ENCODE measurements at places on chromosomes 16 and 17. TPM values are rescaled to one million over a fixed set of nuclear protein-coding genes. Genes with fewer than 3 reads are reported as not detected.

DNA sequence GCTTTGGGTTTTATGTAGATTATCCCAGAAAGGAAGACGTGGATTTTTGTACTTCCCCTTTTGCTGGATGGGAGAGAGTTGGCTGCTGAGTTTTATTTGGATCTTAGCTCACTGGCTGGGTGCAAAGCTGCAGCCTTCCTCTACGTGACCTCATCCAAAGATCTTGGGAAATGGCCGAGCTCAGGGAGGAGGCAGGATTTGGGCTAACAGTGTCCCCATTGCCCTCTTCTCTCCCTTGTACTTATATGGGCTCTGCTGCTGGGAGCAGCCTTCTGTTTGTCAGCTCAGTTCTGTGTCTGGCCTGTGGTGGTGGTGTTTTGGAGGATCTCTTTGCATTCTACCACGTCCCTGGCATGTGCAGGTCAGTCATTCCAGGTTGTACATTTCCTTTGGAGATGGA, 2.0 kb downstream of the AOC3 start:
- no peak for DNase-seq

- DNase-seq, result no peak
These were observed 536.5 kb upstream of the CDH11 start for GRCh38 chr16:65658349-65658748.

- no peak for DNase-seq
These were observed 44.9 kb downstream of the TTC19 start for GRCh38 chr17:16044487-16044886.

DNA sequence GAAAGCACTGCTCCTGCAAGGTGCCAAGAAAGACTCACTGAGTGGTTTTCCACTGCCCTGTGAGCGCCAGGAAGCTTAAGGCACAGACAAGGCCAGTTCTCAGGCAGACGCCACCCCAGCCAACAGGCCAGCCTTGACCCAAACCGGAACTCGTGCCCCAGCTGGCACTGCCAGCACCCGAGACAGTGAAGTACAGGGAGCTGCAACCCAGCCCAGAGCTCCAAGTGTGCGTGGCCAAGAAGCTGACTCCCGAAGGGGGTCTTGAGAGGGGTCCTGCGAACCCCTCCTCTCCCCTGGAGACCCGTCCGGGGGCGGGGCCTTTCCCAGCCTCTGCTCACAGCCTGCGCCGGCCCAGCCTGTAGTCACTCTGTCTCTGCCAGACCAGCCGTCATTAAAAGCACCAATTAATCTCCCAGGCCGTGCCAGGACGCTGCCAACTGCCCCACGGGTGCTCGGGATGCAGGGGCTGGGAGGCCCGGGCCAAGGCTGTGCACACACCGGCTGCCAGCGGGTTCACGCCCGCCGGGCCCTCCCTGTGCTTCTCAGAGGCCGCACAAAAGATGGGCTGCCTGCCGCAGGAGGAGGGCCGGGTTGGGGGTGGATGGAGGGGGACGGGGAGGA, 4.4 kb upstream of the SOX8 start:
- no peak for DNase-seq

Gene KRT33A
- total RNA-seq, result not detected

DNA sequence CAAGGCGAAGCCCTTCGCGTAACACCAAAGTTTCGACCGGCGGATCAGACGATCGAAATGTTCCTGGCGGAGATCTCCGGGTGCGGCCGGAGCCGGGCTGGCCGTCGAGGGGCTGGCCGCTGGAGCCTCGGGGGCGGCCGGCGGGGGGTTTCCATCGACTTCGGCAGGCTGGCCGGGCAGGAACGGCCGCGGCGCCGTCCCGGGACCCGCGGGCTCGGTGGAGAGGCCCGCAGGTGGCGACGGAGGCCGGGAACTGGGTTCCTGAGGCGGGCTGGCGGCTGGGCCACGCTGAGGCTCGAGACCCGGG, 1.1 kb downstream of the EPOP start:
- no peak for DNase-seq

DNA sequence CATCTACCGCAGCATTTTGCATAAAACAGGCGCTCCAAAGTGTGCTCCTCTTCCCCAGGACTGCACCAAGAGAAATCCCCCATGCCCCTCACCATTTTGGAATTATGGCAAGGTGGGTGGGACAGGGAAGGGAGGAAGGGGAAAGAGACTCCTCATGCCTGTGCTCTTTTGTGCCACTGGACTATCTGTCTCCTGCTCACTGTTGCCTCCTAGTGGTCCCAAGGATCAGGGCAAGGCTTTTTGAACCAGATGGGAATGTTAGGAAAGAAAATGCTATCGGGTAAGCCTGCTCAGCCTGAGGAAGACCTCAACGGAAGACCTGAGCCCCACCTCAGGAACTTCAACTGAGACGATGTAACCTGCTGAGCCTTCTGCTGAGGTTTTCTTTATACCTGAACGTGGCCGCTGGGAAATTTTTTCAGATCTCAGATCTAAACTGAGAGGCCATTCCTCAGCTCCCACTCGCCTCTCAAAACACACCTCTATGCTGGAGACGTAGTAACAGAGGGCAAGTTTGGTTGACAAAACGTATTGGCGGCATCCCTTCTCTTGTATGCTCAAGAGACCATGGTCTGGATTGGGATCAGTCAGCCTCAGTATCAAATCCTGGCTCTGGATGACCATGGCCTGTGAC, 58.3 kb downstream of the SPACA3 start:
- peak; percentile 58 for DNase-seq

DNA sequence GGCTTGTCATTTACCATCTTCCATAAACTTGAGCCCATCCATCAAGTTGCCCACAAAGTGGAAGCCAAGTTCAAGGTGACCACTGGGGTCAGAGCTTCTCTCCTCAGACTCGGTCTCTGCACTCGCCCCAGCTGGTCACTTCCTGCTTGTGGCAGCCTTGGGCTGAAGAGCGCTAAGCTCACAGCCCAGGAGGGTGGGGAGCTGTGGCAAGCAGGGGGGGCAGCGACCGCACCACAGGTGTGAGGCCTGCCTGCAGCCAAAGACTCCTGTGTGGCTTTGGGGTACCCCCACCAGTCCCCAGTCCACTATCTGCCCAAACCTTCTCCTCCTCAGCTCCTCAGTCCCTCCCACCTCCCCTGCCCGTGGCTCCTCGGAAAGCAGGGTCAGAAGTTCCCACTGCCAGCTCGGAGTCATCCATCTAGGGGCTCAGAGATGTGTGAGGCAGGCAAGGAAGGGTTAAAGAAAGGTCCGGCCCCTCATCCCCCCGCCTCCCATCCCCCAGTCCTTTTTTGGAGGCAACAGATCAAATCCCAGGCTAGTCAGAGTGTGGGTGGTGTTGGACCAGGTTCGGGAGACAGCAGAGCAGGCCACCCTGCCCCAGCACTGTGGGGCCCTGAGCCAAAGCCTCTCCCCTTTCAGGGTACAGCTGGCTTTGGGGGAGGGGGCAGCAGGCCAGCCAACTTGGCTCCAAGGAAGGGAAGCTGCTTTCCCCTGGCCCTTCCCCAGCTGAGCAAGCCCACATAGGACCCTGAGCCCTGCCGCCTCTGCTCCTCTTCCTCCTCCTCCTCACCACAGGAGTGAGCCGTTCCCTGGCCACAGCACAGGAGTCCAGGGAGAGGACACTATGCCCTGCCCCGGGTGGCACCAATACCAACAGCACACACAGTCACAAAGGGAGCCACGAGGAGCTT, 3.2 kb downstream of the CSF3 start:
- DNase-seq, result no peak

DNA sequence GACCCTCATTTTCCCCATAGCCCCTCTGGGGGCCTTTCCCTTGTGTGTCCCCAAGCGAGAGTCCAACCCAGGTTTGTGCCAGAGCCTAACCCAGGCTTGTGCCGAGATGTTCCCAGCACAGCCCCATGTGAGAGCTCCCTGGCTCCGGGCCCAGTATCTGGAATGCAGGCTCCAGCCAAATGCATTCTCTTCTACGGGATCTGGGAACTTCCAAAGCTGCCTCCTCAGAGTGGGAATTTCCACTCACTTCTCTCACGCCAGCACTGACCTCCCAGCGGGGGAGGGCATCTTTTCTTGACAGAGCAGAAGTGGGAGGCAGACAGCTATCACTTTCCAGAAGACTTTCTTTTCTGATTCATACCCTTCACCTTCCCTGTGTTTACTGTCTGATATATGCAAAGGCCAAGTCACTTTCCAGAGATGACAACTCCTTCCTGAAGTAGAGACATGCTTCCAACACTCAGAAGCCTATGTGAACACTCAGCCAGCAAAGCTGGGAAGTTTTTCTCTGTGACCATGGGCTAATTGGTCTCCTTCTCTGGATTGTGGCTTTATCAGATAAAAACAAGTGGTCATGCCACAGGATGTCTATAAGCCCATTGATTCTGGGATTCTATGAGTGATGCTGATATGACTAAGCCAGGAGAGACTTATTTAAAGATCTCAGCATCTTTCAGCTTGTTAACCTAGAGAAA, 2.5 kb upstream of the CCL2 start:
- DNase-seq, result no peak

DNA sequence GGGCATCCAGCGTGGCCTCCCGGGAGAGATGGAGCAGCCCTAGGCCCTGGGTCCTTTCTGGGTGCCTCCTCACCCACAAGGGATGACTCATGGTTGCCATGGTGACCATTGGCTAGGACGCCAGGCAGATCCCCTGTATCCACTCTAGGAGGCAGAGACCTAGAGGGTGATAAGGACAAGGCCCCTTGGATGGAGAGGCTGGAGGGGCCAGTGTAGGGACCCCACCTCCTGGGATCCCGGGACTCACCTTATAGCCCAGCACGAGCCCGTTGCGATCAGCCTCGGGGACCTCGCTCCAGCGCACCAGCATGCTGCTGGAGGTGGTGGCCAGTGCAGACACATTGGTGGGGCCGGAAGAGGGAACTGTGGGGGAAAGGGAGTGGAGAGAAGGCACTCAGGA, 82.2 kb upstream of the CDC42EP4 start:
- no peak for DNase-seq

Gene CHST4
- not detected for total RNA-seq

All from neural crest cell (in vitro differentiated cells).